ENCODE measurements at places on chromosomes 12 and 14.

DNA sequence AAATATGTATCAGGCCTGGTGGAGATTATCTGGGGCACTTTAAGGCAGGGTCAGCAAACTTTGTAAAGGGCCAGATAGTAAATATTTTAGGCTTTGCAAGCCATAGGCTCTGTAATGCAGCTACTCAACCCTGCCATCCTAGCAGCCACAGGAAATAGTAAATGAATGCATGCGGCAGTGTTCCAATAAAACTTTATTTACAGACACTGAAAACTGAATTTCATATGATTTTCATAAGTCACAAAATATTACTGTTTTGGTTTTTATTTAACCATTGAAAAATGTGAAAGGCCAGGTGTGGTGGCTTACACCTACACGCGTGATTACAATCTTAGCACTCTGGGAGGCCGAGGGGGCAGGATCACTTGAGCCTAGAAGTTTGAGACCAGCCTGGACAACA is 3.2 kb upstream of the CAMKK2 start:
- DNase-seq: no peak

DNA sequence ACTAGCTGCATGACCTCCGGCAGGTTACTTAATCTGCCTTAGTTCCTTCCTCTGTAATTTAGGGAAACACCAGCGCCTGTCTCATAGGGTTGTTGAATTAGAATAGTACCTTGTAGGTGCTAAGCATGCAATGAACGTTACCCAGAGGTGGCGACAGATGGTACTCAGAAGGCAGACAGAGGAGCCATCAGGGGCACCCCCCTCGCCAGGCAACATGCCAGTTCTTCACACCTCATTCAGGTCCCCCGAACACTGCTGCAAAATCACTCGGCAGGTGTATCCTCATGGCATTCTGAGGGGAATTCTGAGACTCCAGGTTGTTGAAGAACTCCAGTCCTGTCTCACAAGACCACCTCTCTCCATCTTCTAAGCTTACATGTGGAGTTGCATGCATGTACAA is 10.1 kb downstream of the ISM2 start:
- DNase-seq: no peak

DNA sequence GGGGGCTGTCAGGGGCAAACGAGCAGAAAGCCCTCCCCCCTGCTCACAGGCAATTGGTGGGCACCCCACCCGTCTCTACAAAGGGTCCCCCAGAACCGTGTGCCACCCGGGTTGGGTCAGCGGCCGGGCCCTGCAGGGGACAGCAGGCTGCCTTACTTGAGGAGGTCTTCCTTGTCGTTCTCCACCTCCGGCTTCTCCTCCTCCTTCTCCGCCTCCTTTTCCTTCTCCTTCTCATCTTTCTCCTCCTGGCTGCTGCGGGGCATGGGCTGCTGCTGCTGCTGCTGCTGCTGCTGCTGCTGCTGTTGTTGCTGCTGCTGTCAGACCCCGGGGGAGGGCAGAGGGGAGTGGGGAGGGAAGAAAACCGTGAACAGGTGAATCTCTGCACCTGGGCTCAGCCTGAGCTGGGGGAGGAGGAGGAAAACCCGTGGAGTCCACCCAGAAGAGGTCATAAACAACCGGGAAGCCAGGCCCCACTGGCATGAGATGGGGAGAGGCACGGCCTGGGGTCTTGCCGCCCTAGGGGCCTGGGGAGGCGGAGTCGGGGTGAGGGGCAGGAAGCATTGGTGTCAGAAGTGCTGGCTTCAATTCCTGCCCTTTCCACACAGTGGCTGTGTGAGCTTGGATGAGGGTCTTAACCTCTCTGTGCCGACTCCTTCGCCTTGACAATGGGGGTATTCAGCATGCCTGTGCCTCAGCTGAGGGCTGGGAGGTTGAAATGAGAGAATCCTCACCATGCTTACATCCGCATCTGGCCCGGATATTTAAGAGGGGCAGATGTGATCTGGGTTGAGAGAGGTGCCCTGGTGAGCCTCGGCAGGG is 107.6 kb downstream of the RFLNA start:
- no peak for DNase-seq

GRCh38 chr14:76876076-76876475 is 49.9 kb downstream of the LRRC74A start:
- DNase-seq: peak; percentile 35

DNA sequence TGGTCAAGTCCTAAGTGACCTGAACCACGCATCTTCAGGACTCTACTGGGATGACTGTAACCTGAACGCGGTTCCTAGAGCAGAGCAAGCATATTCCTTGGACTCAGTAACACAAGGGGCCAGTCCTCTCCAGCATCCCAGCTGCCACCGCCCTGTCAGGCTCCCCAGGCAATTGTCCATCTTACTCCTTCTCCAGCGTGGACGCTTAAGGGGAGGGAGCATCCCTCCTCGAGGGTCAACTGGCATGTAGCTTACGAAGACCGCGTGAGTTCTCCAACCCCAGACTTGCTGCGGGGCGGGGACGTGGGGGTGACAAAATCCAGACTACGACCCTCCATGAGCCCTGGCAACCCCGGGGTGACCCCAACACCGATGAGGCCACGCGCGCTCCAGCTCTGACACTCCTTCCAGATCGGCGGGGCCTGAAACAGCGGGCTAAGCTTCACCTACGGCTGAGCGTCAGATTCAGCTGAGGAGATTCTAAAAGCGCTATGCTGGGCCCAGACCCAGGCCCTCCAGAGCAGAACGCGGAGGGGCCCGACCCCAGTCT is 846 bp upstream of the MTHFD1 start:
- no peak for DNase-seq

DNA sequence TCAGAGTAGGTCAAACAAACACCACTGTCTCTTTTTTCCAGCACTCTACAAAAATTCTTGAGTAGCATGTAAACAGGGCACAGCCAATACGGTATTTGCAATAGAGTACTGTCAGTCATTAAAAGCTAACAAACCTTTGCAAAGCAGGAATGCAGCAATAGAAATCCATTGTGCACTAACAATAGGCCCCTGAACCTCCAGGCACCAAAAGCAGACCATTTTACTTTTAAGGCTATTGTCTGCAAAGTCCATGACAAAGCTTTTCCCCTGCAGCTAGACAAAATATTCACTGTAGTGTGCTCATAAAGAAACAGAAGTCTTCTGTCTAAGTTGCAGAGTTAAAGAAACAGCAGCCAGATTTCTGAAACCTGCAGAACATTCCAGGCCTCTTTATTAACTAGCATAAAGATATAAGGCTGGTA is 191.9 kb downstream of the SOX5 start:
- DNase-seq: no peak

GRCh38 chr12:130862161-130862560 is 9.7 kb upstream of the RAN start:
- DNase-seq: no peak

- no peak for DNase-seq
These were observed 5.9 kb downstream of the DDHD1 start for GRCh38 chr14:53147208-53147607.

- DNase-seq: no peak
These were observed 108.8 kb downstream of the VEZT start for GRCh38 chr12:95326445-95326844.

DNA sequence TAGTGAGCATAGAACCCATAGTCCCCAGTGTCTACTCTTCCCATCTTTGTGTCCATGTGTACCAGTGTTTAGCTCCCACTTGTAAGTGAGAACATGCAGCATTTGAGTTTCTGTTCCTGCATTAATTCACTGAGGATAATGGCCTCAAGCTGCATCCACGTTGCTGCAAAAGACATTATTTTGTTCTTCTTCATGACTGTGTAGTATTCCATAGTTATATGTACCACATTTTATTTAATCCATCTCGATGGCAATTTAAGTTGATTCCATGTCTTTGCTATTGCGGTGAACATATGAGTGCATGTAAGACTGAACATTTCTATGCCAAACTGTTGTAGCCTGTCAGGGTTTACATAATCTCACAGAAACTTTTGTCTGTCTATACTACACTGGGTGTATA is 237.2 kb downstream of the IPO8 start:
- no peak for DNase-seq

DNA sequence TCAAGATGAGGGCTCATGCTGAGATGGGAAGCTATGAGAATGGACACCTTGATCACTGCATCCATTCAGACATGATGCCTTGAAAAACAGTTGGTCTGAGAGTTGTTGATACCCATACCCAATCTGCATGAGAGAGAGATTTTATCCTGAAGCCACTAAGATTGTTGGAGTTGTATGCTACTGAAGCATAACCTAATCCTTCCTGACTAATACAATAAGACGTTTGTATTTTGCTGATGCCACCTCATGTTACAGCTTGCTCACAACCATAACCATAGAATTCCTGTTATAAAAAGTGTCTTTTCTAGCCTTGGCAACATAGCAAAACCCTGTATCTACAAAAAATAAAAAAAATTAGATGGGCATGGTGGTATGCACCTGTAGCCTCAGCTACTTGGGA is 12.7 kb upstream of the SERPINA1 start:
- no peak for DNase-seq

GRCh38 chr12:14989790-14990189 is 16.9 kb downstream of the PDE6H start:
- no peak for DNase-seq

GRCh38 chr14:69208666-69209065 is 17.4 kb downstream of the EXD2 start:
- DNase-seq: no peak

DNA sequence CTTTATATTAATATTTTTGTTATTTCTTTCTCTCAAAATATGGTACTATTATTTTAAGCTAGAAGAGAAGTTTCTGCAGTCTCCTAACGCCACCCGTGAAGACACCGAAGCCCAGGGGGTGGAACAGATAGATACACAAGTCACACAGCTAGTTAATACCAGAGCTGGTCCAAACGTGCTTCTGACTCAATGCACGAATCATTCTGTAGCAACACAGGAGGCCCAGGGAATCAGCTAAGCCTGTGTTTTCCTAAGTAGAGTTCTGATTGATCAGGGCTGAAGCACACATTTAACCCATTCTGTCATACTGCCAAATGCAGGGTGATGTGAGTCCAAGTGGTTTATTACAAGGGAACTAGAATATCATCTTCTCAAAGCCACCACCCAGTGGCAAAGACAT is 116.9 kb upstream of the PWP1 start:
- DNase-seq: no peak

DNA sequence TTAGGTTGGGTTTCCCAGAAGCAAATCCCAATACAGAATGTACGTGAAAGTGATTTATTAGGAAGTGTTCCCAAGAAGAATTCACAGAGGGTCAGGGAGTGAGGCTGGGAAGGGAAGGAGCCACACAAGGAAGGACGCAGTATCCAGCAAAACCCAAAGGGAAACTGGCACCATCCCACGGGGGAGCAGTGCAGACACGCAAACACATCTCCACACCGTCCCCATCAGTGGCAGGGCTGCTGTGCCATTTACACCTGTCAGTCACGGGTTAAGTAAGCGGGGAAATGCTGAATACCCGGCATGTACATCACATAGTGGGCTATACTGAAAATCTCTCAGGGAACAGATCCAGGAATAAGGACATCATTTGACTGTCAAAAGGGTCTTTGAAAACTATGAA is 93.9 kb downstream of the SLC38A1 start:
- DNase-seq: no peak
